ENCODE measurements at places on chromosomes 3 and 15.

DNA sequence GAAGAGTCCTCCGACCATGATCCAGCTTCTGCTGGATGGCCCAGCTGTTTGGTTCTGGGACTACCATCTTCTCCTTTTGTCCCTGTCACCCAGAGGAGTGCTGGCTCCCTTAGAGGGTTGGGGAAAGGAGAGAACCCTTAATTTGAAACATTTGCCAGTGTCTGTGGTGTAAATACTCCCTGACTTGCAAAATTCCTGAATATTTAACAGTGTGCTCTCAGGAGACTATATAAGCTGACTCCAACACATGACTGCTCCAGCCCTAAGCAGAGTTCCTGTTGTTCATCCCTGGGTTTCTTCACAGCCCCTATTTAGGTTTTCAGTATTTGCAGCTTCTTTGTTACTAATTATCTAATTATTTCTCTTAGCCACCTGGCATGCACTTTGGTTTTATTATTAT, 133.1 kb downstream of the CPNE4 start:
- DNase-seq = no peak

- no peak for DNase-seq
These were observed 3.5 kb downstream of the MECOM start for GRCh38 chr3:169659820-169660674.

DNA sequence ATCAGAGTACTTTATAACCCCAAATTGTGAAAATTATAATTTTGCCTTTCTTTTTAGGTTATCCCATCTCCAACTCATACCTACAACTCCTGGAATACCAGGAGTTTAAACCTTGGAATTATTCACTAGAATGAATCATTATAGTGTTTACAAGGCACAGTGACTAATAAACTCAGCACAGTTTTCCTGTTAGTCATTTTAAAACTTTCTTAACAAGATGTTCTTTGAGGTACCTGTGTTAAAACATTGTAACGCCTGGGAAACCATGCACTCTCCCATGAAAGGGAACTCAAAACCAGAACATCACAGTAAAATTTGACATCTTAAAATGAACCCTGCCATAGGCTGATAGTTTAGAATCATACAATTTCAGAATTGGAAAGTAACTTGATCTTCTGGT, 132.4 kb upstream of the OSTN start:
- DNase-seq = no peak

- DNase-seq = no peak
These were observed 64.9 kb downstream of the DPH6 start for GRCh38 chr15:35481064-35481463.

GRCh38 chr3:195591220-195591619, 7.5 kb upstream of the APOD start:
- no peak for DNase-seq

GRCh38 chr3:133159498-133160475, 121.6 kb downstream of the TMEM108 start:
- no peak for DNase-seq

DNA sequence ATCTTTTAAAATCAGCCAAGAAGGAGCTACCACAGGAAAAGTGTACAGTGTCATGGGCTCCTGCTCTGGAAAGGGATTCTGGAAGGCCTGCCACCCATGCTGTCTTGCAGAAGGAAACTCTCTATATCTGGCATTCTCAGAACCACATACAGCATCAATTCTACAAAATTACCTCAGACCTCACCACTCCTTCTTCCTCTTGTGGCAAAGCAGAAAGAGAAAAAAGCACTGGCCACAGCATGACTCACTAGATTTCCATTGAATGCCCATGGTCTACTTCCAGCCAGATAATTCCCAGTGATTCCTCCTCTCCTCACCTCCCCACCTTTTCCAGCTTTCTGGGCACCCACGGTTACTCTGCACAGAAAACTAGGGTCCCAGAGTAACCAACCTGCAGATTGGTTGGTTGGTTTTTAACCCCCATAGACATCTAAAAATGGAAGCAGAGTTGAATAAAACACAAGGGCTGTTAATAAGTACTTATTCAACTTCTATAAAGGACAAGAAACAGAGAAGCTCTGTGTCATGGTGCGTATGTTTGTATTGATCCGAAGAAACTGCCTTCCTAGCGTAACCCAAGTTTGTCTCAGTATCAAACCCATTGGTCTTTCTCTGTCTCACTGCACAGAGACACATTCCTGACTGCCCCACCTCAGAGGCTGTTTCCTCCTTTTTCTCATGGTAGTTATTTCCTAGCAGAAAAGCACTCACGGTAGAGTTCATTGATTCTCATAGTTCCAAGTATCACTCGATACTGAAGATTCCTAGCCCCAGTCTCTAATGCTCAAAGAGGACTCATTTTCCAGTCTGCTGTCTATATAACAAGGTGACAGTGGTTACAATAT, 67.7 kb downstream of the LDHAL6B start:
- no peak for DNase-seq

- DNase-seq = no peak
These were observed 544.4 kb downstream of the ZPLD1 start for GRCh38 chr3:102979191-102979590.

GRCh38 chr3:14285548-14285925, 106.9 kb downstream of the LSM3 start:
- DNase-seq = no peak

- no peak for DNase-seq
These were observed 72.2 kb upstream of the EPHB3 start for GRCh38 chr3:184489268-184489841.

GRCh38 chr3:141610939-141611338, 124.1 kb downstream of the RASA2 start:
- DNase-seq = no peak

GRCh38 chr3:55267206-55267930, 219.7 kb downstream of the WNT5A start:
- DNase-seq = no peak

- no peak for DNase-seq
These were observed 3.9 kb upstream of the ACAN start for GRCh38 chr15:88799341-88799740.

DNA sequence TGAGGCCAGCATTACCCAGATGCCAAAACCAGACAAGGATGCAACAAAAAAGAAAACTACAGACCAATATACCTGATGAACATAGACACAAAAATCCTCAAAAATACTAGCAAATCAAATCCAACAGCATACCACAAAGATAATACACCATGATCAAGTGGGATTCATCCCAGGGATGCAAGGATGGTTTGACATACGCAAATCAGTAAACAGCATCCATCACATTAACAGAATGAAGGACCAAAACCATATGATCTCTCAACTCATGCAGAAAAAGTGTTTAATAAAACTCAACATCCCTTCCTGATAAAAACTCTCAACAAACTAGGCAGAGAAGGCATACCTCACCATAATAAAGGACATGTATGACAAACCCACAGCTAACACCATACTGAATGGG, 14.0 kb upstream of the PIAS1 start:
- no peak for DNase-seq

GRCh38 chr15:67769497-67770357, 55.6 kb upstream of the SKOR1 start:
- no peak for DNase-seq

GRCh38 chr3:194097141-194097882, 38.6 kb upstream of the HES1 start:
- DNase-seq = no peak

GRCh38 chr15:78197632-78198031, 36.7 kb downstream of the ACSBG1 start:
- DNase-seq = no peak

DNA sequence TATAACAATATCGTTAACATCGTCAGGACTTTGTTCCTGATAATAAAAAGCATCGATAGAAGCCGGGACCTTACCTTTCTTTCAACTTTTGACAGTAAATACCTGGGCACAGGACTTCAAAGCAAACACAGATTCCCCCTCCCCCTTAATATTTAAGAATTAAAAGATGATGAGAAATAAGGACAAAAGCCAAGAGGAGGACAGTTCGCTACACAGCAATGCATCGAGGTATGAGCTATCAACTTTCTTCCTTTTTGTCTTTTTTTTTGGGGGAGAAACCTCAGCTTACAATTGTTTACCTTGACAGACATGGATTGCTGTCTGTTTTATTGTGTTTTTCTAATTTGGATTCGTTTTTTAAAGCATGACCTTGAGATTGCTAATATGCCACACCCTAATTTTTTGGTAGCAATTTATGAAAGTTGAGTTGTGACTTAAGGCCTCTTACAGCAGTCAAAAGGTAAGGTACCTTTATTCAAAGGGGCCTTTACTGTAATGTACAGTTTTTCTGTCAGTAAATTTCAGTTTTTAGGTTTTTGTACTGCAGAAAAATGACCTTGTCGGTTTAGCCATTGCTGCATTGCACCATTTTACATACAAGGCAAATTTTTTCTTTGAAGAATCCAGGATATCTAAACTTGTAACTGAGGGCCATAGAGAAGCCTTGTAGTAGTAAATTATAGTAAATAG, 1.1 kb downstream of the CHD2 start:
- DNase-seq = no peak

GRCh38 chr3:115281697-115282675, 134.9 kb upstream of the ZBTB20 start:
- DNase-seq = no peak

DNA sequence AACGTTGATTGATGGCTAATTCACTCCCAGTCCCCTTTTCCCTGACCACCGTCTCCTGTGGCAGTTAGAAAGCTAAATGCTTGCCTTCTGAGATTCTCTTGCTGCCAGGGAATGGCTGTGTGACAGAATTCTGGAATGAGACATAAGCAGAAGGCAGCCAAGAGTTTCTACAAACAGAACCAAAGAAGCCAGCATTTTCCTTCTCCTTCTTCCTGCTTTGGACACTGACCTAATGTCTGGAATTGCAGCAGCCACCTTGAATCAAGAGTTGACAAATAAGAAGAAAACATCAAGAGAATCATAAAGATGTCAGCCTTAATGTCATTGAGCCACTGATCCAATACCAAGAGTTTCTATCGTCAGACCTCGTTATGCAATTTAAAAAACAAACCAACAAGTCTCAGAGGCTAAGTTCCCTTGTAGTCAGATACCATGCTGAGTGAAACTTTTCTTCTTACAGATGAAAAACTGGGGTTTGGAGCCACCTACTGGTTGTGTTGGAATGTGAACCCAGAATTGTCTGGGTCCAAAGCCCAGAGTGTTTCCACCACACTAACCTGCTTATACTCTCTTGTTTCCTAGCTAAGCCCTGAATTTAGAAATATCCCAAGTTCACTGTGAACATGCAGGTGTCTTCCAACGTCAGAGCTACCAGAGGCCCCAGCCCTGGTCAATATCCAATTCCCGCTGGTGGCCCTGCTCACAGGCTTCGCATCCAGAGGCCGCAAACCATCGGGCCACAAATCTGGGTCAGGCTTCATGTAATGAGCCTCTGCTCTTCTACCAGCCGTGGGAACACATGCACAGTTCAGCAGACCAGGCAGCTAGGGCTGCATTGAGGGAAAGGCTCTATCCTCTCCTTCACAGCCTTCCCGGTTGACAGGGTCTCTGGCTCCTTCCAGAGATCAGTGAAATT, 42.5 kb downstream of the MCF2L2 start:
- DNase-seq = peak; percentile 74

DNA sequence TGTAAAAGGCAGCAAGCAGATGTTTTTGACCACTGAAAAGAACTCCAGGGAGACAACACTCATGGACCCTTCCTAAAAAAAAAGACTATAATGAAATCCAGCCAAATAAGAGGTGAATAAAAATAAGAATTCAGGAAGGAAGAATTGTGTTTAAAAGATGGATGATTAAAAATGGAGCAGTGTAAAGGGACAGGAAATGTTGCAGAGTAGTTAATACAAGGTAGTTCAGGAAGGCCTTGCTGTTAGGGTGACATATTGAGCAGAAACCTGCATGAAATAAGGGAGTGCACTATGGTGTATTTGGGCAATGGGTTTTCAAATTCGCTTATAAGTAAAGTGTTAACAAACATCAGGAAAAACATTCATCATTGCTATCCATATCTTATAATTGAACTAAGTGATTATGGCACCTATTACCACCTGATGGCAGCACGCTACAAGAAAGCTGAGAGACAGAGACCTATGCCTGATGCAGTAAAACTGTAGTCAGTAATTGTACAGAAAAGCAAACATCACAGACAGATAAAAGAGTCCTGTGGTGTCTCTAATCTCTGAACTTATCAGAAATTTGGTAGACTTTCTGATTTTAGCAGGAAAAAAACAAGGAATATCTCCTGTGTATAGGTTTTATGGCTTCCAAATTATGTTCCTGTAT, 5.8 kb upstream of the DBR1 start:
- DNase-seq = no peak

GRCh38 chr15:83993591-83993990, 242.0 kb upstream of the GOLGA6L4 start:
- no peak for DNase-seq

DNA sequence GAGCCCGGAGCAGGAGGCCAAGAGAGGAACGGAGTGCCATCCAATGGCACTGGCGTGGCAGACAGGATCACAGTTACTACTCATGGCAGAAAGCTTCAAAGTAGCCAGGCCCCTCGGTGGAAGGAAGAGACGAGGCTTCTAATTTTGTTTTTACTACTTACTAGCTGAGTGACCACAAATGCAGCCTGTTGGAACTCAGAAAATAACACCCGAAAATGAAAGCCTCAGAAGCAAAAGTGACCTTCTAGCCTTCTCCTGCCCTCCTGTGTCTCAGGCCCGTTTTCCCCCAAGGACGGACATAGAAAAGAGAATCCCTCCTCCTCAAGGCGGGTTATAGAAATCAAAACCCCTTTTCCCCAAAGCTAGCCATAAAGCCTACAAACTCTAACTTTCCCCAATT, 9.9 kb upstream of the STRA6 start:
- no peak for DNase-seq

GRCh38 chr3:71428841-71429596, 154.5 kb downstream of the FOXP1 start:
- DNase-seq = no peak

- peak; percentile 11 for DNase-seq
These were observed 202.2 kb upstream of the BHLHE40 start for GRCh38 chr3:4776980-4777581.

Data from stimulated activated effector memory CD8-positive, alpha-beta T cell treated with anti-CD3 and anti-CD28 coated beads, Interleukin-12 subunit alpha, Interleukin-12 subunit beta, amount 100 ng/mL, for 72 hours (primary cell).